ENCODE measurements at places on chromosomes 1 and 21. TPM values are rescaled to one million over a fixed set of nuclear protein-coding genes. Genes with fewer than 3 reads are reported as not detected.

GRCh38 chr1:222777977-222778376 is 36.9 kb upstream of the DISP1 start:
- peak; percentile 98 for DNase-seq

- no peak for DNase-seq
These were observed 2.4 kb downstream of the HSPB7 start for GRCh38 chr1:16015491-16015890.

DNA sequence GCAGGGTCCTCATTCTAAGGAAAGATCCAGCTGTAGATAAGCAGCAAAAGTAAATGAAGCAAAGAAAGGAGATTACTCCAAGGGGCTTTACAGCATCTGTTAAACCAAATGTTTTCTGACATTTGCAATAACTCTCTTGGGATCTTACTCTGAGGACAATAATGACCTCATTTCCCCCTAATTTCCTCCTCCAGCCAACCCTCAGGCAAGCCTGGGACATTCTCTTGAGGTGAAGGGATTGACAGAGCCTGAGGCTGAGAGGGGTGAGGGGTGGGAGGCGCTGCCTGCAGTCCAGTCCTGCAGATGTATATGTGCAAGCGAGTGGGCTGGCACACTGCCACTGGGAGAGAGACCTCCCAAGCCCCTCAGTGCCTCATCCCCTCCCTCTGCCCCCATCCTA is 40.5 kb upstream of the NEK2 start:
- no peak for DNase-seq

DNA sequence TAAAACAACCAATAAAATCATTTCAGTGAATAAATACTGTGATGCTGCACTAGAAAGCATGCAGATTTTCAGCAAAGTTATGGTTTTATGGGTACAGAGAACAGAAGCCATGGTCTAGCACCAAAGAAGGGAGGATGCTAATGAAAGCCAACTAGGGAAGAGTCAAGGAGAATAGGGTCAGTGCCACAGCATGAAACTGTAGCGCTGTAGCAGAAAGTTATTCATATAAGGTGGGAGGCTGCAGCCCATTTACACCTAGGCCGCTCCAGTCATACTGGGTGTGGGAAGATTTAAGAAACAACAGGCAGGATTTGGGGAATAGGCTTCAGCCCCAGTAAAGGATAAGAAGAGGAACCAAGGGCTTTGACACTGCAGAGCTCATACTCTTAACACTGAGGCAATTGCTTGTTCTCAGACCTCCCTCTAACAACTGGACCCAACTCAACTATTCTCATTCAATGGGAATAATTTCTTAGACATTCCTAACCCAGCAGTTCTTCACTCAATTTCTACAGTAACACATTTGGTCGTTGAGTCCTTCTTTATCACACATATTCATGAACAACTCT is 4.4 kb downstream of the IFI16 start:
- DNase-seq = no peak

DNA sequence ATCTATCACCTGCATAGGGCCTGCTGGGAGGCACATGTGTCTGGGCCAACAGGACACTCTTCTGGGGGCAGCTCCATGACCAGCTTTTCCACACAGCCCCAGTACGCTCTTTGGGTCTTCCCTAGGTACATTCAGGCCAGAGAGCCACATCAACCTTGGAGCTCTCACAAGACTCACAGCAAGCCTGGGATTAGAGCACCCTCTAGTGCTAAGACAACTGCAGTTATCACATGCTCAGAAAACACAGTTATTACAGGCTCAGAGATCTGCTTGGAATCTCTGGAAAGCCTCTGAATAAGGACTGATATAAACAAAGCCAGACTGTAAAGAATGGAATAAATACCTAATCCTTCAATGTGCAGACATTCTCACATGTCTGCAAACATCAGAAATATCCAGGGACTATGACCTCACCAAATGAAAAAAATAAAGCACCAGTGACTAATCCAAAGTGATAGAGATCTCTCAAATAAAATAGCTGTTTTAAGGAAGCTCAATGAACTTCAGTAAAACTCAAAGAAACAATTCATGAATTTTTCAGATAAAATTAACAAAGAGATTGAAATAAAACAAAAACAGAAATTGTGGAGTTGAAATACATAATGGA is 563.9 kb upstream of the NR5A2 start:
- peak; percentile 71 for DNase-seq

GRCh38 chr1:182493063-182493462 is 43.1 kb downstream of the RGSL1 start:
- no peak for DNase-seq

- no peak for DNase-seq
These were observed 4.5 kb downstream of the FBXO6 start for GRCh38 chr1:11668516-11668915.

DNA sequence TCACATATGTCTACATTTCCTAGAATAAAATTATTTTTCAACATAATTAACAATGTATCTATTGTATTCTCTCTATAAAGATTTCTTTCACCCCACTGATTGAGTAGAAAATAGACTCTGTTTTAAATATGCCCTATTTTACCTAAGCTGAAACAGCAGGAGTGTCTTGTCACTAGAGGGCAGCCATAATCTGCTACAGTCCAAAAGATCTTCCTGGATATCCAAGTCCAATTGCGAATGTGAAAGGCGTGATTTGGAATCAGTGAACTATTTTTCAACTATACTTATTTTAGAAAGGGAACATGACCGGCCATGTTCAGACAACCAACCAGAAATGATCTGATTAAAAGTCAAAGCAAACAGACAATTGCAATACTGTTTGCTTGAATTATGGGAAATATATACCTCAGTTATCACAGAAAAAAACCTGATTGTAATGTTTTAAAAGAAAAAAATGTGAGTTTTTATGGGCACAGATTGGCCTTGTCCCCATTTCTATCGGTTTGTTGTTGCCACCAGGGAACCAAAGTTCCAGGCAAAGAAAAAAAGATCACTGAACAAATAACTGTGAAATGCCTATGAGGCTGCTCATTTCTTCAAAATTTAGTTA is 1211.0 kb upstream of the ADGRL4 start:
- DNase-seq = peak; percentile 85

DNA sequence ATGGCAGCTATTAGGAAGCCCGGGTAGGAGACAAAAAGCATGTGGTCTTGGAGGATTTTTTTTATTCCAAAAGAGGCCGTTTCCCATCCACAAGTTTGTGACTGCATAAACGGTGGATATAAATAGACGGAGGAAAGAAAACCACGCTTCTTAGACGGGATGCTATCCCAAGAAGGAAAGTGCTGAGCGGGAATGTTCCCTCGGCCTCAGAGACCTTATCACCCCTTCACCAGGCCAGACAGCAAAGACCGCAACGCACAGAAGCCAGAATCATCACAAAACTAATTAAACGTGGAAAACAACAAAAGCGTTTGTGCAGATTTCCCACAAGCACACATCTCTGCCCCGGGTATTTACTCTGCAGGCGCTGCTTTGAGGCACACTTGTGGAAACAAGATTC is 43.2 kb downstream of the HLCS start:
- DNase-seq = no peak

GRCh38 chr1:206114692-206115640 is 2.2 kb downstream of the AVPR1B start:
- DNase-seq = no peak

DNA sequence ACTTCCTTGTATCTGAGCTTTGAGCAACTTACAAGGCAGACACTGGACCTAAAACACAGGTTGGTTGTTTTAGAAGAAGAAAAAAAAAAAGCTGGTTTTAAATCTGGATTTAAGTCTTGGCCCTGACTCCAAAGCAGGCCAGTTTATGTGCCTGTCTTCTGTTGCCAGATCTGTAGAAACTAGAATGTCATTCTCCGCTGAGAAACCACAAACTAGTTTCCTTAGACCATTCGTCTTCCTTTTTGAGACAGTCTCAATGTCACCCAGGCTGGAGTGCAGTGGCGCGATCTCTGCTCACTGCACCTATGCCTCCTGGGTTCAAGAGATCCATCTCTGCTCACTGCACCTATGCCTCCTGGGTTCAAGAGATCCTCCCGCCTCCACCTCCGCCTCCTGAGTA is 33.9 kb downstream of the APP start:
- DNase-seq = no peak

DNA sequence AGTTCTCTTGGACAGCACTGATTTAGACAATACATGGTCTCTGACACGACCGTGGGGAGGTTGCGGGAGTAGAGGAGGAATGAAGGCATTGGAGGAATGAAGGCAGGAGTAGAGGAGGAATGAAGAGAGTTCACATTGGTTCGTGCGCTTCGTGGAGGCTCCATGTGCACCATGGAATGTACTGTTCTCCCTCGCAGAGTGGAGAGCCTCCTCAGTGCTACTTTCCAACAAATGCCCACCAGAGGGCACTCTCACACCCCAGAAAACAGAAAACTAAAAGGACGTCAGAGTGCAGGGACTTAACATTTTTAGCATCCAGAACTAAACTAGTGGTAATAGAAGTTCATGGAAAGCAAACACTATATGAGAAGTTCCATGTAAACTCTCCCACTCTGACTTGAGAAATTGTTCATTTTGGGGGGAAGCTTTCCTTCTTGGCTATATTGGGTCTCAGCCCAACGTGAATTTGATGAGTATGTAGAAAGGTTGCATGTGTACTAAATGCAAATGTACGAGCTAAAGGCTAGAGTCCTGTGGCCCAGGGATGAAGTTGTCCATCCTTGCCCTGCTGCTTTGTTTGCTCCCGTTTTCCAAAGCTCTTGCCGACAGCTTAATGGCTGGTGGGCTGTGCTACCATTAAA is 211.6 kb downstream of the LMX1A start:
- DNase-seq = peak; percentile 58

DNA sequence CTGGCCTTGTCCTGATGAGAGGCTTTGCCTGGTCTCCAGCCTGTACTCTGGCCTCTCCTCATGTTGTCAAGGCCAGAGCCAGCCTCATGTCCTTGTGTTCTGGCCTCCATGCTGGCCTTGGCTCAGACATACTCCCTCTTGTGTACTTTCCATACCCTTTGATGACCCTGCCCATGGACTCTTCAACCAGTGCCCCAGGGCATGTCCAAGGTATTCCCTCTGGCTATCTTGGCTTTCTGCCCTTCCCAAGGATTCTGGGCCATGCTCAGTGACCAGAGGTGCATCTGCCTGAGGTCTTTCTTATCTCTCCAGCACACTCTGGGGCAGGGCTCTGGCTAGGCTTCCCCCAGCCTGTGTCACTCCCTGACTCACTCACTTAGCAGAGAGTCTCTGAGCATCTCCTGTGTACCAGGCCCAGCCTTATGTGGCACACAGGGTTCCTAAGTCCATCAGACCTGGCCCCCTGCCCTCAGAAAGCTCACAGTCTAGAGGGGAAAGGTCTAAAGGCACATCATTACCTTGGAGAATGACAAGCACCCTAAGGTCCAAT is 141.4 kb upstream of the GRIK3 start:
- DNase-seq = no peak

- DNase-seq = no peak
These were observed 8.6 kb upstream of the LHX4 start for GRCh38 chr1:180221462-180221861.

DNA sequence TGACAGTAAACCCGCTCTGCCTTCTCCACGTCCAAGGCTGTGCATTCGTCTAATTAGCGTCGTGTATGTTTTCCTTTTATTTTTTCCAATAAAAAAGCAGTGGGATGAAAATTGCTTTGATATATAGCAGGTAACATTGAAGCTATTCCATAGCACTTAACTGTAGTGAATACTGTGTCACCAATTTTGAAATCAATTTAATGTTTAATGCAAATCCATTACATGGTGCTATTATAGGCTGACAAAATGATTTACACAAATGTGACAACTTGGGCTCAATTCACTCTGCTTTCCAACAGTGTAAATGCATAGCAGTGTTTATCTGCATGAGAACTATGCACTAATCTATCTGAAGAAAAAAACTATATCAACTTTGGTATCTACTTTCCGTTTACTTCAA is 264.8 kb downstream of the TM2D1 start:
- DNase-seq = no peak

KCNE2 gene
- total RNA-seq = not detected

VWA5B1 gene
- total RNA-seq = not detected

ERICH3 gene
- not detected for total RNA-seq

CHML gene
- total RNA-seq = 12.9 TPM

OR2M3 gene
- total RNA-seq = not detected

NCMAP gene
- total RNA-seq = not detected

TBX19 gene
- 0.51 TPM for total RNA-seq

TAL1 gene
- total RNA-seq = under 0.01 TPM

SAMSN1 gene
- total RNA-seq = not detected

Measured in bronchial epithelial cell (primary cell).